ENCODE measurements at places on chromosomes 7 and 10.

DNA sequence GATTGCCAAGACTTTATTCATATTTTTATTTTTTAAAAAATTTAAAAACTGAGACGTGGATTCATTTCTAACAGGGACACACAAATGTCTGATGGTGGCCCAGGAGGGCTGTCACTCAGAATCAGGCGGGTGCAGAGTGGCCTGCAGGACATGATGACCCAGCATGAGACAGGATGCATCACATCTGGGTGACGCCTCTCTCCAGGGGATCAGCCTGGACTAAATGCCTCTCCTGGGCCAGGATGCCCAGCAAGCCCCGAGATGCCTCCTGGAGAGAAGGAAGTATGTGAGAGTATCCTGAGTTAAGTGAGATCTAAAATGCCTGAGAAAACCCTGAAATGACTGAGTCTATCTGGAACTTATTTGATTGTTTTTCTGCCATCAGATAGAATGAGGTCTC, 16.9 kb upstream of the MTURN start:
- no peak for DNase-seq

- no peak for DNase-seq
These were observed 311.2 kb upstream of the SEMA3D start for GRCh38 chr7:85498031-85498430.

GRCh38 chr10:819816-820215, 111.7 kb downstream of the LARP4B start:
- DNase-seq = no peak

- no peak for DNase-seq
These were observed 104.3 kb downstream of the TRIM24 start for GRCh38 chr7:138564365-138564764.

GRCh38 chr7:53531-53930, 138.8 kb upstream of the FAM20C start:
- DNase-seq = no peak

Data from stimulated activated CD4-positive, alpha-beta T cell treated with anti-CD3 and anti-CD28 coated beads, TNF-alpha, amount 100 ng/mL, for 1 hour (primary cell).